ENCODE measurements at places on chromosomes 12 and 14. TPM values are rescaled to one million over a fixed set of nuclear protein-coding genes. Genes with fewer than 3 reads are reported as not detected.

DNA sequence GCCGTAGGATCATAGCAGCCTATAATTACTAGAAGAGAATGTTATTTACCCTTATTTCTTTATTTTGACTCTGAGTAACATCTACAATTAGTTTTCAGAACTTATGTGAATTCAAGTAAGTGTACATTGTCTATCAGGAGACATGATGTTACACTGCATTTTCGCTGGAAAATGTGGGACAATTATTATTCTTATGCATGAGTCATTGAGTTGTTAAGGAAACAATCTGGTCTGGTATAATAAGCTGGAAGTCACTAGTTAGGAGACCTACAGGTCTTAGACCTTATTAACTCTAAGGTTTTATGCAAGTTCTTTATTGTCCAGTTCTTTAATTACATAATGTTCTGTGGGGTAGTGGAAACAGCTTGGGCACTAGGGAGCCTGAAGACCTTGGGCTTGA is 5.8 kb downstream of the KTN1 start:
- peak; percentile 50 for DNase-seq

DNA sequence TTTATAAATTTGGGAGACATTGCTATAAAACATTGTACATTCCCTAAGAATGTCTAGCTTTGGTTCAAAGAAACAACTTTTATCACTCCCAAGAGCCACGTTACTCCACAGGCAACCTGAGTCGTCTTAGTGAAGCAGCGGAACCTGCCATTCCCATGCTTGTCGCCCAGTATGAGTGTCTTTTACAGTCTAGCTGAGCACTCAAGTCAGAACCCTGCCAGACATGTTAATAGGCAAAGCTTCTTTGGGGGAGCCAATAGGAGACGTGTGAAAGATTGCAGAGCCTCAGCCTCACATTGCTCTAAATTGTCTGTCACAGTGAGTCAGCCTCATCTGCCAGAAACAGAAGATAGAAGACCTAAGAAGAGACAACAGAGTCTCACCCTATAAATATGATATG is 541.6 kb upstream of the FLRT2 start:
- no peak for DNase-seq

DNA sequence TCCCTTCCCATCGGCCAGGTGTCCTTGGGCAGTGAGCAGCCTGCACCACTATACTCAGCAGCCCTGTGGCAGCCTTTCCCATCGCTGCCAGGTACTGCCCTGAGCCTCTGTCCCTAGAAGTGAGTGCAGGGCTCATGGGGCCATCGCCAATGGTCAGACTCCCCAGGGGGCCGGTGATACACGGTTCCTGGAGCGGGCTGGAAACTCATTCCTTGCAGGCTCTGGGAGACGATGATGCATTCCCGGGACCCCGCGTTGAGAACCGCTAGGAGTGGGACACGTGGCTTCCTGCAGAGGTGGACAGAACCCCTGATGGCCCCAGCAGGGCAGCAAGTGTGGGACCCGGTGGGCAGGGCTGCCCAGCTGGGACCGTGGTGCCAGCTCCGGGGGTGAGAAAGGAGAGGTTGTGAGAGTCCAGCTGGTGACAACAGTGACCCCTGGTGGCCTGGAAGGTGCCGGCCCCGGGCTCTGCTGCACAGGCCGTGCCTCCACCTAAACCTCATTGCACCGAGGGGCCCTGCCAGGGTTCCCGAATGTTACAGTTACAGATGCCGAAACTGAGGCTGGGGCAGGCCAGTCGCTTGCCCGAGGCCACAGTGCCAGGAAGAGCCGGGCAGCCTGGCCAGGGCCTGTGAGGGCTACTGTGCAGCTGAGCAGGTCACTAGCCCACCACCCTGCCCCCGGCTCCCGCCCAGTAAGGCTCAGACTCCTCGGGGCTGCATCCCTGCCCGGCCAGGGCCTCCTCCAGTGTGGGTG is 33.8 kb downstream of the FBRSL1 start:
- DNase-seq: peak; percentile 43

DNA sequence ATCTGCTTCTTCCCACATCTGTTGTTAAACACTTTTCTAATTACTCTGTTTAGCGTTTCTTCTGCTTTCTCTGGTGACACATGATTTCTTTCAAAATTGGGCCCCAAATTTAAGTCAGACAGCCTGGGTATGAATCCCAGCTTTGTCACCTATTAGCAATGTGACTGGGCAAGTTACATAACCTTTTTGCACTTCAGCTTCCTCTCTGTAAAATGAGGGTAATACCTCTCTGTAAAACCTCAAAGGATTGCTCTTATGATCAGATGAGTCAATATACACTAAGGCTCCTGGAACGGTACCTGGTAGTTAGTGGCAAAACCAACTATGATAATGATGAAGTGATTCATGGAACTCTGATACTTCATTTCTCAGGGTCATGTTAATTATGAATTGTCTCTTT is 33.0 kb downstream of the E2F7 start:
- DNase-seq: peak; percentile 16

DNA sequence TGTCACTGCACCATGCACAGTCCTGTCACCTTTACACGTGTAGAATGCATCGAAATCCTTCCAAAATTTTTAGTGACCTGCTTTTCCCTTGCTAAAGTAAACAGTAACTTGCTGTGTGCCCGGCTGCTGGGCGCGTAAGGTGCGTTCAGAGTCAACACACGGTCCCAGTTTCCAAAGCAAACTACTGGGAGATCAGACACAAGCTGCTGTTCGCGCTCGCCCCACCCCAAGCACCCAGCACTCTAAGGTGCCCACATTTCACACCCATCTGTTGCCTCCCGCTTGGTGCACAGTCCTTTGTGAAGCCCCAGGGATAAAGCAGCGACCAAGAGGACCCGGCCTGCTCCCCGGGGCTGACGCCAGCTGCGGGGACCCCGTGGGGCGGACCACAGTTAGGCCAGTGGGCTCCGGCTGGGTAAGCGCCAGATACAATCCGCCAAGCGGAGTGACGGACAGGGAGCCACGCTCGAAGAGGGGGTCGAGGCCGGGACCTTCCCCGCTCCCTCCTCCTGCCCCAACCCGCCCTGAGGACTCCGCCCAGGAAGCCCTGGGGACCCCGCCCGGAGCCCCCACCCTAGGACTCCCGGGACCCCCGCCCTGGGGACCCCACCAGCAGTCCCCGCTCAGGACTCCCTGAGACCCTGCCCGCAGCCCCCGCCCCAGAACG is 633 bp downstream of the STX2 start:
- DNase-seq: no peak

DNA sequence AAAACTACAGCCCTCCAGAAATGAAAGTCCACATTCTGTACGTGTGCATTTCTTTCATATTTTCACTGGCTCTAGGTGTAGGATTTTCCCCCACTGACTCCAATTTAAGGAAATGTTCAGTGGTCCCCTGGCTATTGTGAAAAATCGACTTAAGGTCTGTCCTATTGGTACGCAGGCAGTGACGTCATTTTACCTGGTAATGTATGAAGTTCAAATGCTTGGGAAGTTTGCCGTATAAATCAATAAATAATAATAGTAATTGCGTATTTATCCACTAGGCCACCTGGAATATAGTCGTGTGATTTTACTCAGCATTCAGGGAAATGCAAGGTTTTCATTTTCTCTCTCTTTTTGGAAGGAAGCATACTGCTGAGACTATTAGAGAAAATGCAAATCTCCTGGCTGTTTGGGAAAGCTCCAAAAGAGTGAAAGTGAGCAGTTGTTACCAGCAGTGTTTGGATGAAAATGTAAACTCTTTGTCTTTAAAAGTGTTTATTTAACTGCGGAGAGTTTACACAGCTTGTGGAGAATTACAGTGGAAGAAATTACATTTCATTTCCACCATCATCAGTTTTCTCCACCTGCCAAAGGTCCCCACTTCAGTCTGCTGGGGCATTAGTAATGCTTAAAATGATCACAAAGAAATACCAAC is 107.0 kb downstream of the EXOC5 start:
- DNase-seq: no peak

GRCh38 chr12:108378926-108379325 is 39.8 kb upstream of the CMKLR1 start:
- DNase-seq: no peak

- no peak for DNase-seq
Measured at GRCh38 chr14:85042301-85042700, 487.6 kb upstream of the FLRT2 start.

DNA sequence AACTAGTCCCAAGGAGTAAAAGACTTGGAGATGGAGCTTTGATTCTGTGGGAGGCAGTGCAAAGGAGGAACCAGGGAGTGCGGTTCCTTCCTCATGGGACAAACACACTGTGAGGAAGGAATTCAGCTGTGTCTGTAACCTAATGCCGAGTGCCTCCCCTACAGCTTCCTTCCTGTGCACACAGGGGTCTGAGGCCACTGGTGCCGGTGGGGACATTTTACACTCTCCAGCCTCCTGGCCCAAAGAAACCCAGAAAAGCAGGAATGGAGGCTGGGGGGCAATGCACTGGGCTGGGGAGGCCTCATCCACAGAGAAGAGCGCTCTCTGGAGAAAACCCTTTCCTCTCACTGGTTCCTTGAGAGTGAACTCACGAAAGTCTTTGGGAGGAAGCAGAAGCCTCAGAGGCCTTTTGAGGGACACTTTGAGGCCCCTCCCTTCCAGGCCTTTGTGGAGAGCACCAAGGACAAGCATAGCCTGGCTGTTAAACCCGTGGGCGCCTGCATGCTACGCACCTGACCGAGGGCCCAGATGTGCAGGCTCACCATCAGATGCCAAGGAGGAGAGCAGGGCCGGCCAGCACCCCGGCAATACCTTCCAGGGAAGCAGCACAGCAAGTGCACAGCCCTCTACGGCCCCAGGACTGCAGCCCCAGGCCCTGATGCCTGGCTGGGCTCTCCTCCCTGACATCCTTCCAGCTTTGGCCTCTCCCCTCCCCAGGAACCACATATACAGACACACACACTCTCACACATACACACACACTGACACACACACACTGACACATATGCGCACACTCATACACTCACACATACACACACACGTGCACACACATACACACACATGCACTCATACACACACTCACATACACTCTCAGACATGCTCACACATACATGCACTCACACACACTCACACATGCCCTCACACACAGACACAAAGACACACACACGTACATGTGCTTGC is 52.0 kb downstream of the NFKBIA start:
- DNase-seq: no peak

DNA sequence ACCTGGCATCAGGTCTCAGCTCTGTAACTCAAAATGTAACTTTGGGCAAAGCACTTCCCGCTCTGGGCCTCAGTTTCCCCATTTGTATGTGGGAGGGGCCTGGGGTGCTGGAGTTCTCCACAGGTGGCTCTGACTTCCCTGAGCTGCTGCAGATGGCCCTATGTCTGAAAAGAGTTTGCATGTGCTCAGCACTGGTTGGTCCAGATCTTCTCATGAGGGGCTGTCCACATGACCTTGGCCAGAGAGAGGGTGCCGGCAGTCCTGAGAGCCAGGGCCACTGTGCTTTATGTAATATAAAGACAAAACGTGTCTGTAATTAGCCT is 7.2 kb upstream of the CACNA2D4 start:
- no peak for DNase-seq

GRCh38 chr12:127560041-127560478 is 706.9 kb upstream of the TMEM132C start:
- DNase-seq: no peak

DNA sequence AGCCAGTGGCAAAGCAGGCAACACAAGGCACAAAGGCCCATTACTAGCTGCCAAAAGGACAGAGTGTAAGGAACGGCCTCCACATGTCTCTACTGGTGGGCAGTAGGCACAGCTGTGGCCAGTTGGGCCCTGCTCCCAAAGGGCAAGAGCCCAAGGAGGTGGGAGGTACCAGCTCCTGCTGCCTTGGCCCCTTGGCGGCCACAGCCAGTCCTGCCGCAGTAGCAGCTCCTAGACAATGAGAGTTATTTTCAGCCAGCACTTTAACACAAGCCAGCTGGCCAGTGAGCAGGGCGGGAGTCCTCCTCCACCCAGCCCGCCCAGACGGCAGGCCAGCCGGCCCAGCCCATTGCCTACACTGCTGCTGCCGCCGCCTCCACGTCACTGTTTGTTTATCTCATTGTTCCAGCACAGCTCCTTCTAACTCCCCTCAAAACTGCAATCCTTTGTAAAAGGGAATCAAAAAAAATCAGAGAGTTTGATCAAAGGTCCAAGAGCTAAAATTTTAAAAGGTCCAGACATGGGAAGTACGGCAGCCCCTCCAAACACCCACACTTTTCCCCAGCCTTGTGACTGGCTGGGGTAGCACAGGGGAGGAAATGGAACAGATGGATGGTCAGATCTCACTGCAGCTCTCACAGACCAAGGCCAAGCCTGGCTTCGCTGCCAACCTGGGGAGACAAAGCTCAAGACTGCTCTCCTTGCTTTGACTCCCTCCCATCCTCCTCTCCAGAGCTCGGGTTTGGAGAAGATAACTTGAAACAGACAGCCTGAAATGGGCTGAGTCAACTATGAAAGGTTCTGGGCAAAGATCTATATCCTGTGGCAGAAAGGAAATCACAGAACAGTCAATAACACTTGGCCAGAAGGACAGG is 33.5 kb downstream of the FMNL3 start:
- DNase-seq: peak; percentile 96

- no peak for DNase-seq
Measured at GRCh38 chr14:87312169-87312893, 680.7 kb downstream of the GALC start.

- DNase-seq: no peak
Measured at GRCh38 chr14:100590726-100591452, 3.7 kb upstream of the BEGAIN start.

- DNase-seq: peak; percentile 95
Measured at GRCh38 chr12:64404470-64405256, 471 bp downstream of the XPOT start.

- DNase-seq: peak; percentile 90
Measured at GRCh38 chr14:49861699-49862088, 9.1 kb upstream of the NEMF start.

DNA sequence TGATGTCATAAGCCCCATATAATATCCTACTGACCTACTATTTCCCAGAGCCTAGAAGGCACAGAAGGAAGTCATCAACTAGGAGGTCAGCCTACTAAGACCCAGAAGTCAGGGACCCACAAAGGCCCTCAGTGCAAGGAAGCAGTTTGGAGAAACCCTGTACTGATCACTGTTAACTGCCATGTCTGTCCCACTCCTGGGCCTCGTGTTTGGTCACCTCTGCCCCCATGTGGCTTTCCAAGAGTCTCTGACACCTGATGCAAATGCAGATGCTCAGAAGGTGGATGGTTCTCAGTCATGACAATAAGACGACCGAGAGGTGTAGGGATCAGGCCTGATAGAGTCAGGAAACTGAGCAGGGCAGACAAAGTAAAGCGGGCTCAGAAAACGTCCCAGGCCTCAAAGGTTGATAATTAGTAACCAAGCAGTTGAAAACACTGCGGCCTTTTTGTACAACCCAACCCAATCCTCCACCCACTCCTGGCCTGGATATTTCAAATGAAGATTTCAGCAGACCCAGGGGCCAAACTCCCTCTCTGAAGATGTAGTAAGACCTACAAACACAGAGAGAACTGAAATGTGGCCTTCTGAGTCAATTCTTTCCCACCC is 23.4 kb downstream of the PRKAB1 start:
- no peak for DNase-seq

TBX5 gene
- total RNA-seq: not detected

SDR9C7 gene
- total RNA-seq: not detected

NFKBIA gene
- 34.1 TPM for total RNA-seq

TMEM229B gene
- 0.81 TPM for total RNA-seq

ASPG gene
- not detected for total RNA-seq

All from fibroblast of the aortic adventitia (primary cell).